ENCODE measurements at places on chromosomes 7 and 10. TPM values are rescaled to one million over a fixed set of nuclear protein-coding genes. Genes with fewer than 3 reads are reported as not detected.

The NPFFR1 gene
- polyA plus RNA-seq: 0.06 TPM

DNA sequence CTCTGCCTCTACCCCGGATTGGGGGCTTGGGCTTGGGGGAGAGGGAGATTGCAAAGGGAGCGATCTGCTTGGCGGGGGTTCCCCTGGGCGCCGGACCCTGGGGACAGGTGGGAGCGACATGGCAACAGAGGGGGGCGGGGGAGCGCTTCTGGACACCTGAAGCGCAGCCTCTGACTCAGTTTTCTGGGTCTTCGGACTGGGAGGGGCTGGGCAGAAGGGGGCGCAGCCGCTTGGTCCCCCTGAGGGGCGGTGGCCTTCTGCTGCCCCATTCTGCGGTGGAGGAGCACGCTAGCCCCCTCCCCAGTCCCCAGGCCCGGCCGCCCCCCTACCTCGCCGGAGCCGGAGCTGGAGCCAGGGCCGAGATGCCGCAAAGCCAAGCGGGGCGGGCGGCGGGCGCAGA is 380 bp downstream of the NAT16 start:
- DNase-seq: no peak

The ARHGEF5 gene
- 4.3 TPM for polyA plus RNA-seq

The OIT3 gene
- polyA plus RNA-seq: 8.2 TPM

GRCh38 chr10:51272555-51272954 is 198.3 kb downstream of the PRKG1 start:
- peak; percentile 69 for DNase-seq

DNA sequence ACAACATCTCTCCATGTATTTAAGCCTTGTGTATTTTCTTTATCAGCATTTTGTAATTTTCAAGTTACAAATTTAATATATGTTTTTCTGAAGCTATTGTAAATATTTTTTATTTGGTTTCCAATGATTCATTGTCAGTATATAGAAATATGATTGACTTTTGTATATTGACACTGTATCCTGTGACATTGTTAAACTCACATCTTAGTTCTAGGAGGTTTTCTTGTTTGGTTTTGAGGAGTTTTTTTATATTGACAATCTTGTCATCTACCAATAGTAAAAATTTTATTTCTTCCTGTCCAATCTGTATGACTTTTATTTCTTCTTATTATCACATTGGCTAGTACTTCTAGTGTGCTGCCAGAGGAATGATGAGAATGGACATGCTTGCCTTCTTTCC is 393.7 kb downstream of the GPAM start:
- DNase-seq: no peak

- no peak for DNase-seq
Observed at GRCh38 chr10:287814-288213, 152.6 kb downstream of the ZMYND11 start.

Data from muscle of back (tissue), 13 donors.